ENCODE measurements at places on chromosomes 6 and 20.

DNA sequence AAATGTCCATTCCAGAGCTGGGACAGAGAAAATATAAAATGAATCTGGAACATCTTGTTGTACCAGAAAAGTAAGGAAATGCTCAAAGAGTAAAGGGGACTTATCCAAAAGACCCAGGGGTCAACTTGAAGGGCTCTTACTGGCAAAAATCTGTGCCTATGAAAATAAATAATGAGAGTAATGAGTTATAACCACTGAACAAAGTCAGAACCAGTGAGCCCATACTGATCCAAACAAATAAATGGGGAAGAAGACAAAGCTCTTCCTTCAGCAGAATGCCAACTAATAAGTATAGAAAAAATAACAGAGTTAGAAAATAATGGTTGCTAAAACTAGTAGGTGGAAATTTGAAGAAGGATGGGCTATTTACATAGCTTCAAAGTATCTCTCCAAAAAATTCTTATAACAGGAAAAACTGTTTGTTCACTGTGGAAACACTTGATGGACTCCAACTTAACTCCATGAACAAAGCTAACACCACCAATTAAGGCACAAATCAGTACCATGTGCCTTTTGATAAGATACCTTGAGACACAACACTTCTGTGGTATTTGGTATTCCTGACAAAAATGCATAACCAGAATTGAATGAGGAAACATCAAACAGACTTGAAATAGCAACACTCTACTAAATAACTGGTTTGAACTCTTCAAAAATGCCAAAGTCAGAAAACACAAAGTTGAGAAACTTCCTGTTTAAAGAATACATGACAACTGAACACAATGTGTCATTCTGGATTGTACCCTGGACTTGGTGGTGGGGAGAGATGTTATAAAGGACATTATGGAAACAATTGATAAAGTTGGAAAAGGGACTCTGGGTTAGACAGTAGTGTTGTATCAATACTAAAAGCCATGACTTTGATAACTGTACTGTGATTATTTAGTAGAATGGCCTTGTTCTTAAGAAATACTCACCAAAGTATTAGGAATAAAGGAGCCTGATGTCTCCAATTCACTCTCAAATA is 197.5 kb downstream of the ISM1 start:
- DNase-seq = no peak

DNA sequence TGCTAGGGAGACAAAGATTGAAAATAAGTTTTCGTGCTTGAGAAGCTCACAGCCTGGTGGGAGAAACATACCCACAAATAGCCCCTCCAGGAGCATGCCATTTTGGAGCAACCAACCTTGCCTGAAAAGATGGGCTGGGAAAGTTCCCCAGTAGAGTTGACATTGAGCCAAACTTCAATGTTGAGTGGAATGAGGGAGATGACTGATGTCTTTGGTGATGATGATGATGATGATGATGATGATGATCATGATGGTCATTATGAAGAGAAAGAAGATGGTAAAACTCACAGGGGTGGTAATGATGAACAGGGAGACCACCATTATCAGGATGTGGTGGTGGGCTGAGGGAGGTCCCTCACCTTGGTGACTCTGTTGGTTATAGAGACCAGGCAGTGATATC is 283.9 kb upstream of the RNF24 start:
- DNase-seq = no peak

GRCh38 chr6:115896538-115897129 is 164.1 kb downstream of the FRK start:
- no peak for DNase-seq

GRCh38 chr6:39140556-39141167 is 25.7 kb upstream of the SAYSD1 start:
- no peak for DNase-seq

GRCh38 chr20:25467441-25467840 is 60.0 kb downstream of the GINS1 start:
- no peak for DNase-seq

- DNase-seq = no peak
Observed at GRCh38 chr6:113750151-113750855, 106.8 kb upstream of the MARCKS start.

DNA sequence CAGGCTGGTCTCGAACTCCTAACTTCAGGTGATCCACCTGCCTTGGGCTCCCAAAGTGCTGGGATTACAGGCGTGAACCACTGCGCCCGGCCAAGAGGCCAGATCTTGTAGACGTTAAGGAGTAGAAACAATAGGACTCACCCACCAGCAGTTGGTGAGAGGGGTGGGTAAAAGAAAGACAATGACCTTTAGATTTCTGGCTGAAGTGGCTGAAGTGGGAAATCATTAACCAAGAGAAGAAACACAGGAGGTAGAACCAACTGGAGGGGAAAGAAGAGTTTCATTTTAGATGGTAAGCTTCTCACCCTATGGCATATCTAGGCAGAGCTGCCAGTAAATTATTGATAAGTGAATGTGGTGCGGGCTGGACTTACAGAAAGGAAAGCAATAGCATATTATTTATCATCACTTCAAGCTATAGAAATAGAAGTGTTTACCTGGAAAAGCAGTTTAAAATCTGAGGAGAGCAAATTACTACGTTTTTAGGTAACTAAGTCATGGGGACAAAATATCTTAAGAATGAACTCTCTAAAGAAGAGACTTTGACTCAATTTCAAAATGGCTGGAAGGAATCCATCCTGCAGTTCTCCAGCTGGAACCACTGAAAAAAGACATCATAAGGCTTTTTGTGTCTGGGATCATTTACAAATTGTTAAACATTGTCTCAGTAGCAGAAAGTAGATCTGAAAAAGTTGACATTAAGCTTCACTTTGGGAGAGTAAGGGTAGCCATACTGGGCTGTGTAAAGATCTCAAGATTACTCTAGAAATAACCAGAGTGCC is 109.6 kb downstream of the ALDH8A1 start:
- DNase-seq = no peak

- DNase-seq = no peak
Observed at GRCh38 chr6:42761287-42762067, 15.6 kb upstream of the TBCC start.

DNA sequence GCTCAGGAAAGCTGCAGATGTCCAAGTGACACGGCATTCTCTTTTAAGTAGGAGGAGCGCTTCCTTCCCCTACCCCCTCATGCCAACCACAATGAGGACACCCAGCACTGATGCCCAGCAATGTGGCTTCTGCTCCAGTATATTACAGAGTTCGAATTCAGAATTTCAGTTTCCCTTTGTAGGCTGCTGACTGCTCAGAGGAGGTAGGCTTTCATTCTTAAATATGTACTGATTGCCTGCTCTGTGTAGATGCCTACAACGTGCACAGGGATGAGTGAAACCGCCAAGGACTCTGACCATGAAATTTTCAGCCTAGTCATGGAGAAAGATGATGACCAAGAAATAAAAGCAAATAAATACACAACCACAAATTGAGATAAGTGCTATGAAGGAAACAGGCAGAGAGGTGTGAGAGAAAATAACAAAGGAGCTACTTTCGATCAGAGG is 50.9 kb upstream of the TNFAIP3 start:
- no peak for DNase-seq

- no peak for DNase-seq
Observed at GRCh38 chr6:131159578-131159977, 24.3 kb downstream of the AKAP7 start.

GRCh38 chr6:152598901-152599537 is 38.1 kb downstream of the SYNE1 start:
- DNase-seq = no peak

- DNase-seq = no peak
Observed at GRCh38 chr6:8130399-8130798, 28.1 kb upstream of the EEF1E1 start.

DNA sequence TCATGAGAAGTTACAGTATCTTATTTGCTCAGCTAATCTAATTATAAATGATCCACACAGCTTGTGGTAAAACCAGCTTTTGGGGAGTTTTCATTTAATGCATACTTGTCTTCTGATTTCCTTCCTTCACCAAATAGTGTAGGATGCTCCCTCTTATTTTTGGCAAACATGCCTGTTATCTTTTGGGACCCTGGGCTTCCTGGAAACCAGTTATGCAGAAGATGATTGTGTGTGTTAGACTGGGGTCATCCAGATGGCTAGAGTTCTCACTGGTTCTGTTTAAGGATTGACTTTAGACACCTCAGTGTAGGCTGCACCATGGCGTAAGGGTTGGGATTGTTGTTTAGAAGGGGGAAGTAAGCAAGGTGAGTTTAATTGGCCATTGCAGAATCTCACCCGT is 61.3 kb downstream of the PTPN1 start:
- no peak for DNase-seq

DNA sequence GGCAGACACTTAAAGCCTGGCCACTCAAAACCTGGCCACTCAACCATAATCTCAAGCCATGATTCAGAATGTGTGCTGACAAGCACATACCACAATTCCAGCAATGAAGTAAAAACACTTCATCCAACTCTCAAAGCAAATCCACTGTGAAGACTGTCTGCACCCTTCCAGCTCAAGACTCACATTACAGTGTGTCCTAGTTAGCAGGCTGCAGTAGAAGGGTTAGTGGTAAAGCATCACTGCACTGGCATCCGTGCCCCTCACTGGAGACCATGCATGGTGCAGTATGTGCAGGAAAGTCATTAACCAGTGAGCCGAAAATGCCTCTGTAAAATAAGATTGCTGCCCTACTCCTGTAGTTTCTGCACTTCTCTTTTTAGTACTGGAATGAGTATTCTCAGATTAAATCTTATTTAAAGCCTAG is 43.4 kb downstream of the SLC23A2 start:
- DNase-seq = no peak

- DNase-seq = no peak
Observed at GRCh38 chr20:5331340-5331739, 14.6 kb upstream of the PROKR2 start.

DNA sequence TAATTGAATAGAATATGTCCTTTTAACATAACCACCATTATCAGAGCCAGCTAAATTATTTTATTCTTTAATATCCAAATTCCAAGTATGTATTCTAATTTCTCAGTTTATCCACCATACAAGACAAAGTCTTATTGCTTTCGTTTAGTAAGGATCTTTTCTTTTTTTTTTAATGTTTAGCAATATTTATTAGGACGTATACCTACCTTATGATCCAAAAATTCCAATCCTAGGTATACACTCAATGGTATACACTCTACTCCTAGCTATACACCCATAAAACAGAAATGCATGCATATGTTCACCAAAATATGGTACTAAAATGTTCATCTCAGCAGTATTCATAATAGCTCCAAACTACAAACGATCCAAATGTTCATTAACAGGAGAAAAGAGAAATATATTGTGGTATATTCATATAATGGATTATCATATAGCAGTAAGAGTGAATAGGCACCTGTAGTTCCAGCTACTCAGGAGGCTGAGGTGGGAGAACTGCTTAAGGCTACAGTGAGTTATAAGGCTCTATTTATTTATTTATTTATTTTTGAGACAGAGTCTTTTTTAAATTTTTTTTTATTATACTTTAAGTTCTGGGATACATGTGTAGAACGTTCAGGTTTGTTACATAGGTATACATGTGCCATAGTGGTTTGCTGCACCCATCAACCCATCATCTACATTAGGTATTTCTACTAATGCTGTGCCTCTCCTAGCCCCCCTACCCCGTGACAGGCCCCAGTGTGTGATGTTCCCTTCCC is 17.3 kb downstream of the TNFAIP3 start:
- DNase-seq = no peak

- DNase-seq = no peak
Observed at GRCh38 chr6:97246842-97247241, 36.2 kb downstream of the MMS22L start.

DNA sequence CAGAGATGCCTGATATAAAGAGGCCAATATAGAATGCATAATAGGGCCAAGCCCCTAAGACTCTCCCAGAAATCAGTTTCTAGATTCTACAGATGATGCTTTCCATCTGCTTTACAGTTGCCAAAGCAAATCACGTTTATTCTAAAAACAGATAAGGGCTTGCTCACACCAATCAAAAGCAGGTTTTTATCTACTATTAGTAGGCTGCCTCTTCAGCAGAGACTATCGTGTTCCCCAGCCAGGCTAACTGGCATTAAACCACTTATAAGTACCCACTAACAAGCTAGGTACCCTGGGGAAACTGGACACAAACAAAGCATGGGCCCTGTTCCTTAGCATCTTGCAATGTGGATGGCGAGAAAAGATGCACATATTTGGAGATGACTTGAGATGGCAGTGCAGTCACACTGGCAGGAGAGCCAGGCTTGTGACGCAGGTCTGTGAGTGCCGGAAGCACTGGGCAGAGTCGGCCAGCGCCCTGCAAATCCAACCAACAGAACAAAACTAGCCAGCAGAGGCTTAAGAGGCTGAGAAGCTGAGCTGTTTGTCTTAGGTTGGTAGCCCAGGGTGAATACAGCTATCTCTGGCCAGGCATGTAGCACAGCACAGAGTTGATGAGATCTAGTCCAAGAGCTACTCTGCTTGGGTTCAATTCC is 73.4 kb downstream of the GFOD1 start:
- peak; percentile 71 for DNase-seq

DNA sequence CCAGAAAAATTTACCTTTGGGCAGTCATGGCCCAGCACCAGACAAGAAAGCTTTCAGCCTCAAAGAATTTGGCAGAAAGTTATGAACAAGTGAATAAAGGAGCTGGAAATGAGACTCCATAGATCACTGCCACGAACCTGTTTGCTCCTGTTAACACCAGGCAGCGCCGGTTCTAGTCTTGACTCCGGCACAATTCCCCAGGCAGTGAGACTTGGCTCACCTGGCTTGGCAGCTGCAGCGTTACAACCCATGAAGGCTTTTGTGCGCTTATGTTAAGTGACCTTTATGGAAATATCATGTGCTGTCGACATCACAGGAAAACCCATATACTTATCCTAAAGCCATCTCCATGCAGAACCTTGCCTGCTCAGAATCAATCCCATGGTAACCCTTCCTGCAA is 22.2 kb upstream of the FOXC1 start:
- no peak for DNase-seq

DNA sequence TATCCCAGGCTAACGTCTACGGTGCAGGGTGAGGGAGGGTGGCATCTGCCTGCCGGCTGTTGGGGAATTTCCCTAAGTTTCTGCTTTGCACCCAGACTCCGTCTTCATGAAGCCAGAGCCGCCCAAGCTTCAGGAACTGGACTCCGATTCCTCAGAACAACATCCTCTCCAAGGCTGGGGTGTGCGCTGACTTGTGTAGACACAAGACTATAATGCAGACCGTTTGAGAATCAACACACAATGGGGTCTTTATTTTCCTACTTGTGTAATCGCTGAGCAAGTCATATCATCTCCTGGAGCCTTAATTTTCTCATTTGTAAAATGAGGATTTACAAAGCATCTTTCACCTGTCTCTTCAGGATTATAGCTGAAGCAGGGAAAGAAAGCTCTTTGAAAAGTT is 160.5 kb upstream of the AGPAT4 start:
- DNase-seq = no peak

All from right atrium auricular region (tissue), 2 donors.